Right kidney (tissue), 9 donors: ENCODE measurements at places on chromosomes 6 and 20.

GRCh38 chr20:54820392-54820791 lies 345.0 kb downstream of the DOK5 start:
- DNase-seq = no peak

GRCh38 chr20:6169251-6169650 lies 46.4 kb upstream of the FERMT1 start:
- DNase-seq = no peak

DNA sequence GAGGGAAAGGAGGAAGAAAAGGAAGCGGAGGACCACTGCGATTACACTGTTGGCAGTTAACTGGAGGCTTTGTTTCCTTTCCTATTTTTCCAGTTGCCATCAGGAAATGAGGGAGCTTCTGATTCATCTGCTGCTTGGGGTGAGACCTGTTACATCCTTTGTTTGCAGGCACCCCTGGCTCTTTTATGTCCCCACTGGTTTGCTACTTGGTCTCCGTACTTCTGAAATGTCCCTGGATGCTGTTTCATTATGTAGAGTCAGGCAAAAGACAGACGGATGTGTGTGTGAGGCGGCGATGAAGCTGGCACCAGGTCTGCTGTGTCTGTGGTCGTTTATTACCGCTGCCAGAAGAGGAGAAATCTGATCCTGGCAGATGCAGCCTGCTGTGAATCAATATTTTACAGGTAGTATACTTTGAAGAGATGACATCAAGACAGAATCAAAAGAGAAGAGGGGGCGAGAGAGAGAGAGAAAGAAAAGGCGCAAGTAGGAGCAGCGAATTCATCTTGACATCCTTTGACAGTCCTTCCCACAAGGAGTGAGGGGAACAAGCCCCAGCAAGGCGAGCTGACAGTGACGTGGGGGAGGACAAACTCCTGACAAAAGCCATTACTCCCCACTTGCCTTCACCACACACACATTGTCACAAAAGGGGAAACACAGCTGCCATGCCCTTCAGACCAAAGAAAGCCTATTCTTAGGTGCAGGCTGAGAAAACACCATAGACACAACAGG lies 145.9 kb upstream of the FBXL4 start:
- peak; percentile 33 for DNase-seq

DNA sequence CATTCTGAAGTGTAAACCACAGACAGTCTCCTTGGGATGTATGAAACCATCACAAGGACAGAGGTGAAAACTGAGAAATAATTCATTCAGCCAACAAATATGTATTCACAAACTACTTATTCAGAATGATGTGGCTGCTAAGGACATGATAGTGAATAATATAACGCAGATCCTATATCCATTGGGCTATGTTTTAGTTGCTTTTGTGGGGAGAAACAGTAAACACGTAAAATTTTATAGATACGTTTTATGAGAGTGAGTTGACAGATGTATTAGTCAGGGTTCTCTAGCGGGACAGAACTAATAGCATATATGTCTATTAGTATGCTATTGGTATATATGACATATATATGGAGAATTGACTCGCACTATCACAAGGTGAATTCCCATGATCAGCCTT lies 402.5 kb downstream of the RFPL4B start:
- DNase-seq = no peak

DNA sequence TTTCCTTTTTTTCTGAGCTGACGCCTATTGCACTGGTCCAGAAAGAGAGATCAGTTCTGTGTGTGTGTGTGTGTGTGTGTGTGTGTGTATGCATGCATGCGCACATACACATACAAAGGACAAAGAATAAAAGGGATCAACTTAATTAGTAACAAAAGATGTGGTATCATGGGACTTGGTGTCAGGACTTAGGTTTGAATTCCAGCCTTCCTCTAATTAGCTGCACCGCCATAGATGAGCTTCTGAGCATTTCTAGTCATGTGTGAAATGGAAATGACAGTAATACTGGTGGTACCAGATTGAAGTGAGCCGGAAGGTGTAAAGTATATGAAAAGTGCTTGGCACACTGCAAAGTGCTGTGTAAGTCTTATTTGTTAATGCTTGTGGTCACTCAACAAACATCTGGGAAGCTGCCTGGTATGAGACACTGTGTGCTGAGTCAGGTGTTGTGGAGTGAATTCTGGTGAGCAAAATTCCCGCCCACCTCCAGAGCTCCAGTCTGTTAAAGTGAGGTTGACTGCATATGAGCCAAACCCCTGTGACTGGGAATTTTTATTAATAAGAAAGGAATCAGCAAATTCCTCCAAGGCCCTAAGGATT lies 12.4 kb downstream of the DAAM2 start:
- no peak for DNase-seq

DNA sequence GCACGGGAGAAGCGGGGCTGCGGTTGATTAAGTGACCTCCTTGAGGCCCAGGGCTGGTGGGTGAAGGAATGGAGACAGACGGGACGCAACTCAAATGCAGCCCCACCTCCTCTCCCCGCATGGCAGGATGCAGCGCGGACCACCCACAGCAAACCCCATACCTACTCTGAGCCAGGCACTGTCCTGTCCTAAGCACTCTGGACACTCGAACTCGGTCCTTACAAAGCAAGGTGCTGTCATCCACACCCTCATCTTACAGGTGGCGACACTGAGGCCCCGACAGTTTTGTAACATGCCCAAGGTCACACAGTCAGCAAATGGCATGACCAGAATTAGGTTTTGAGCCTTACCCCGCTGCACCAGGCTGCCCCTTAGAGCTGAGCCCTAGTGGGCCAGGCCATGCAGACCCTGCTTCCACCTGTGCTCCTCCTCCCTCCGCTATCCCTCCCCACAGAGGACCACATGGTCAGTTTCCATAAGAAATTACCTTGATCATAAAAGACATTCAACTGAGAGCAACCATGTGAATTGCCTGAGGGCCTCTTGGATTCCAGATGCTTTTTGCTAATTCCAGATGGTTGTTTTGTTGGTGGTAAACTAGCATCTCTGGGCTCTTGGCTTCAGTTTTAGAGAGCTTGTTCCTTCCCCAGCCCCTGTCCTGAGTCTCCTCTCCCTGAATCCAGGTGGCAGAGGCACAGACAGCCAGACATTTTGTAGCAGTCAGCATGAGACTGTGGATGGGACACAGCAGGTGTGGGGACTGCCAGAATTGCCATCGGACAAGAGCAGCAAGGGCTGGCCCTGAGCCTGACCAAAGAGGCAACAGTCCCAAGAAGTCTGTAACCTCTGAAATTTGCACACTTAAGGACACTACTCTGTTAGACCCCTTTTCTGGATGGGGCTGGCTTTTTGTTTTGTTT lies 171.9 kb upstream of the PMEPA1 start:
- no peak for DNase-seq

- no peak for DNase-seq
Measured at GRCh38 chr20:32541323-32542258, 43.5 kb downstream of the NOL4L start.

GRCh38 chr6:158848490-158848895 lies 29.3 kb upstream of the EZR start:
- DNase-seq = no peak

- DNase-seq = no peak
Measured at GRCh38 chr6:52138284-52138683, 47.9 kb upstream of the IL17A start.

DNA sequence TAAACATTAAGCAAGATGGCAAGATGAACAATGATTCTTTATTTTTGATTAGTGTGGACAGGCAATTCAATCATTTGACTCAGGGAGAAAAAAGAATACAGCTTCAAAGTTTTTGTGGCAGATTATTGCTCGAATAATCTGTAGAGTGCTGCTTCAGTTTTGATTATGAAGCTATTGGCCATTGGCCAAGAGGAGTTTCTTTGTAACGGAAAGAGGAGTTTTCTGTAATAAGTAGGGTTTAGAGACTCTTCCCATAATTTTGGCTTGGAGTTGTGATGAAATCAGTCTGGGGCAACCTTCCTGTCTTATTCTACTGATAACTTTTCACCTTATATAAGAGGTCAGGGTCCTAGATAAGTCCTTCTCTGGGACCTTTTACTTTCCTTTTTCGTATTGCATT lies 256.7 kb upstream of the RAB32 start:
- DNase-seq = no peak

- no peak for DNase-seq
Measured at GRCh38 chr6:16523606-16524379, 237.5 kb downstream of the ATXN1 start.

DNA sequence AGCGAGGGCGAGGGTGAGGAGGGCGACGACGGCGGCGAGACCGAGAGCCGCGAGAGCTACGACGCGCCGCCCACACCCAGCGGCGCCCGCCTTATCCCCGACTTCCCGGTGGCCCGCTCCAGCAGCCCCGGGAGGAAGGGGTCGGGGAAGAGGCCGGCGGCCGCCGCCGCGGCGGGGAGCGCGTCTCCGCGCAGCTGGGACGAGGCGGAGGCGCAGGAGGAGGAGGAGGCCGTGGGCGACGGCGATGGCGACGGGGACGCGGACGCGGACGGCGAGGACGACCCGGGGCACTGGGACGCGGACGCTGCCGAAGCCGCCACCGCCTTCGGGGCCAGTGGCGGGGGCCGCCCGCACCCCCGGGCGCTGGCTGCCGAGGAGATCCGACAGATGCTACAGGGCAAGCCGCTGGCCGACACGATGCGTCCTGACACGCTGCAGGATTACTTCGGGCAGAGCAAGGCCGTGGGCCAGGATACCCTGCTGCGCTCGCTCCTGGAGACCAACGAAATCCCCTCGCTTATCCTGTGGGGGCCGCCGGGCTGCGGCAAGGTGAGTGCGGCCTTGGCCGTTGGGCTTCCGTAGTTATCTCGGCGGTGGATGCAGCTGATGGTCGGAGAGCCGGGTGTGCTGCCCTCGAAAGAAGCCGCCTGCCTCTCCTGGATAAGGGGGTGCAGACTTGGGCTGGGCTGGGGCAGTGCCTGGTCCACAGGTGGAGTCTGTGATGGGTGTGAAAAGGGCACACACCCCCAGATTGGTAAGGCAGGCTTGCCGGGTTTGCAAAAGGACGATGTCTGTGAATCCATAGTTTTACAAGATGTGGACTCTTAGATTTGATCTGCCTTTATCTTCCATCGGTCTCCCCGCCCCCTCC lies 938 bp downstream of the WRNIP1 start:
- DNase-seq = peak; percentile 83

DNA sequence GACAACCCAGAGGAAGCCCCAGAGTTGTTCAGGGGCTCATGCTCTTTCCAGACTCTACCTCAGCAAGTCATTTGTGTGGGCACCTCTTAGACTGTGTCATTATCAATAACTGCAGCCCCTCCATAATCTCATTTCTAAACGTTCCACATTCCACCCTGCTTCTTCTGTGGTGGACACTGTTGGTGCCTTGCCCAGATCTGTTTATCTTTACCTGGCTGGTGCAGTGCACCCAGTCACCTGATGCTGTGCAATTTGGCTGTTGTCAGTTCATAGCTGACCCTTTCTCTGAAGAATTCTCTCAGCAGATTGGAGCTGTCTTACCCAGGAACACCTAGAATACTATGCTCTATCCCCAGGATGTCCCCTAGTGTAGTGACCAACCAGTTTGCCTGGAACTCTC lies 80.0 kb downstream of the ATRN start:
- DNase-seq = no peak

GRCh38 chr6:107877968-107878367 lies 53.9 kb upstream of the SCML4 start:
- no peak for DNase-seq

- DNase-seq = no peak
Measured at GRCh38 chr6:152463164-152463563, 174.0 kb downstream of the SYNE1 start.

DNA sequence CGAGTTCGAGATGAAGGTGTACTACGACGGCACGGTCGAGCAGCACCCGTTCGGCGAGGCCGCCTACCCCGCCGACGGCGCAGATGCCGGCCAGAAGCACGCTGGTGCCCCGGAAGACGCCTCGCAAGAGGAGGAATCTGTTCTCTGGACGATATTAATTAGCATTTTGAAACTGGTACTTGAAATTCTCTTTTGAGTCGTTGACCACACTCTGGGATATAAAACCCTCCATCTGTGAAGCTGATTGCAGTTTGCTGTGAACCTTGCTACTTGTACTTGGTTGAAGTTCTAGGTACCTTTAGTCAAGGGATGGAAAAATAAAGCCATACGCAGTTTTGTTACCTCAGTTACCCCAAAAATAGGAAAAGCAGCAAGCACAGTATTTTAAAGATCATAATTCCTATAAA lies 917 bp downstream of the C6orf120 start:
- no peak for DNase-seq

- peak; percentile 15 for DNase-seq
Measured at GRCh38 chr6:132153221-132153898, 202.2 kb upstream of the CCN2 start.

DNA sequence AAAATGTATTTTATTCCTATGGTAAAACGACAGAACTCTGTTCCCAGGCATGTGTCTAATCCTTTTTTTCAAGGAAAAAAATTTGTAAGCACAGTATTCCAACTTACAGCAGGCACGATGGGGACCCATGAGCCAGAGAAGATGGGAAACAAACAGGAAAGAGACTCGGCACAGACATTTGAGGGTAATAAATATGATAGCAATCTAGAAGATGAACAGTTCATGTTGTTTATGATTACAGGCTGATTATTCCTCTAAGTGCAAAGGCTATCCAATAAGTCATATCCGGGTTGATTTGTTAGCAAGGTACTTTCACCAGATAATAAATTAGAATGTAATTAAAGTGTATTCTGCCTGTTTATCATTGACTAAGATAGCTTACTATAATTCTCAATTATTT lies 43.2 kb downstream of the PDSS2 start:
- DNase-seq = no peak

- DNase-seq = no peak
Measured at GRCh38 chr6:50112981-50113857, 63.5 kb upstream of the DEFB112 start.

DNA sequence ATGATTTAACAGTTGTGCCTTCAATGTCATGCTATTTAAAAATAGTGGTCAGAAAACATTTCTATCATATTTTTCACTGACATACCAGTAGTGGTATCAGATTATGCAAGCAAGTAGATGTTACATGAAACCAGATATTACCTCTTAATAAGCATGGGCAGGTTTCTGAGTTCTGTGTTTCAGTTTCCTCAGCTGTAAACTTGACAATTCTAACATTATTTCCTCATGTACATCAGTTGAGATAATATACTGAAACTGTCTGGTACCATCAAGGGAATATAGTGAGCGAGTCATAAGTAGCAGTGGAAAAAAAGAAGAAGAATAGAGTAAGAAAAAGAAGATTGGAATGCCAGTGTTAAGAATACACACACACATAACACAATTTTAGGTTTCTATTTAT lies 477.9 kb upstream of the MANEA start:
- DNase-seq = no peak

- DNase-seq = no peak
Measured at GRCh38 chr20:18513208-18513607, 5.5 kb downstream of the SEC23B start.

DNA sequence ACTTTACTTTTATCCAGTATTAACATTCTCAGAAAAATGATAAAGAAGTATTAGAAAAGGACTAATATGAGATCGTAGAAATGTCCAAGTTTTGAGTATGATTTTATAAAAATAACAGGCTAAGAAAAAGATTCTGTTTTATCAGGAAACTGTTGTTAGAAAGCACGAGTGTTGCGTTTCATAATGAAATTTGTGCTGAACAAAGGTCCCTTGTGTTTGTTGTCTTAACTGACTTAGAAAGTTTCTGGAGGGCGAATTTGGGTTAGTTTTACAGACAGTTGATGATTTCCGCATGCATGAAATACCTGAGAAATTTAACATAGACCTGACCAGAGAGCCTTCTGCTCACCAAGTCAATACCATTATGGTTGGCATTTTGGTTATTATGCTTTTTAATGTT lies 136.0 kb downstream of the FNDC1 start:
- DNase-seq = no peak
